HT-29 (cell line): ENCODE measurements at places on chromosomes 11 and 22. TPM values are rescaled to one million over a fixed set of nuclear protein-coding genes. Genes with fewer than 3 reads are reported as not detected.

- DNase-seq = no peak
These were observed 12.0 kb downstream of the FRMD8 start for GRCh38 chr11:65398362-65398910.

GRCh38 chr11:97751405-97751804 lies 1269.3 kb upstream of the CNTN5 start:
- DNase-seq = no peak

DNA sequence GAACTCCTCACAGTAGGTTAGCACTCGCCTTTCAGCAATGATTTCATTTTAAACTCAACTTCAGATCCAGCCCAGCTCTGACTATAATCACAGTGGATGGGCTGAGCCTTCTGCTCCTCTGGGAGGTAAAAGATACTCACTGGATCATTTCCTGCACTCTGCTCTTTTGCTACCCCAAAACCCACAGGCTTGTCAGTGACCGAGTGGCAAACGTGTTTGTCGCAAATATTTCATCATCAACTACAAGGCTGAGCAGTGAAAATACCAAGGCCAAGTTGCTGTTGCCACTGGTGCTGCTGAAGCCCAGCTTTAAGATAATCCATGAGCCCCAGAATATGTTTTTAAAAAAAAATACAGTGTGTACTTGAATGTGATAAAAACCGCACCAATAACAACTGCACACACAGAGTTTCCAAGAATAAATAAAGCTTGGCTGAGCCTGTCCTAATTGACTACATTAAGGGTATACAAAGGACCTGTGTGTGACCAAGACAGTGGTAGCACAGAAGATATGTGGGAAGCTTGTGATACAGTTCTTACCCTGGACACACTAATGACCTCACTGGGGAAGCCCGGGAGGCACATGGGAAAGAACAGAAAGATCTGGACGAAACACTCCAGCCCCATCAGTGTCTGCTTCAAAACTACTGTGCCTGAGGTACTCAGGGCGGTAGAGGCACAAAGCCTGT lies 41.3 kb downstream of the ABTB2 start:
- no peak for DNase-seq

Gene CACNA1I
- 0.03 TPM in 1 of 2 replicates, not detected in the other for total RNA-seq

DNA sequence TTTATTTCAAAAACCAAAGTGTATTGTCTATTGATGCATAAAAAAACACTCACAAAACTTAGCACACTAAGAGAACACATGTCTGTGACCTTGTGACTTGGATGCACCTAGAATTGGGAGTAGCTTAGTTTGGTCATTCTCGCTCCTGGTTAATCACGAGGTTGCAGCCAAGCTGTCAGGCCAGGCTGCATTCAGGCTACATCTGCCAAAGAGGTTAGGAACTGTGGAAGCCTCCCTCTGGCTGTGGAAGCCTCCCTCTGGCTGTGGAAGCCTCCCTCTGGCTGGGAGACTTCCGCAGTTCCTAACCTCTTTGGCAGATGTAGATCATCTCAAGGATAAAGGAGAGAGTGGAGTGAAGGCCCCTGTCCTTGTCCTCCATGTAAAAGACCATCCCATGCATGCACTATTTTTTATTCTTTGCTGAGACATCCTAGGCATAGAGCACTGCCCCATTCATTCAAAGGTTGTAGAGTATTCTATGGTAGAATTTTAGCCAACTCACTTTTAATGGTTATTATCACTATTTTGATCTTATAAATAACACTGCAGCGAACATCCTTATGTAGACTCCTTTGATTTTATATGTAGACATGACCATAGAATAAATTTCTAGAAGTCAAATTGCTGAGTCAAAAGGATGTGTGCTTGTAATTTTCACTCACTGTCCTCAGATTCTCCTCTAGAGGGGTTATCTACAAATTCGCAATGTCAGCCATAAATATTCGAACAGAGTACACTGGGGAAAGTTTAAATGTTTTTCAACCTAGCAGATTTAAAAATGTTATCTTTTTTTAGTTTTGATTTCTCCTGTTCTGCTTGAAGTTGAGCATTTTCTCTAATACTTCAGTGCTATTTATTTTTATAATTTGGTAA lies 63.0 kb upstream of the IGLL5 start:
- no peak for DNase-seq

DNA sequence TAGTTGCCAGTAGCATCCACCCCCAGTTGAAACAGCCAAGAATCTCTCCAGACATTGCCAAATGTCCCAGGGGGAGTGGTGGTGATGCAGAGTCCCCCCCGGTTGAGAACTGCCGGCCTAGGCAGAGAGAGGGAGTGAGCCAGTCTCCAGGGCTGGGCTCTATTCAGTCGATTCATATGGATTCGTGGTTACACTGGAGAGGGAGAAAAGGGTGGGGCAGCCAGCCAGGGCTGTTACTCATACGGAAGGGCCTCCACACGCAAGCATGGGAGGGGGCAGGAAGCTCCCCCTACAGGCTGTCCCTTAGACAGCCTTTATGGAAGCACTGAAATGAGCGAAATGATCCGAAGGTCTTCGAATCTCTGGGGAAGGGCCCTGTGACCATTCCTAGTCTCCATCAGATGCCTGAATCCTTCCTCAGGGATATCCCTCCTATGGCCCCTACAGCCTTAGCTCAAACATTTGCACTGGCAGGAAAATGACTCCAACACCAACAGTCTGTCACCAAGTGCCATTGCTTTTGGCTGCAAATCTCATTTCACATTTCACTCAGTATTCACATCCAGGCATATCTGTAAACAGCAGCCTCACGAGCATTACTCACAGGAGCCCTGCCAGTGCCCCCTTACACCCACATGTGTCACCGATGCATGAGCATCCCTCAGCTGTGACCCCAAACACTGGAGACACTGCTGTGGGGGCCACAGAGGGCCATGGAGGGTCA lies 18.4 kb upstream of the TLCD5 start:
- peak; percentile 77 for DNase-seq

Gene OR51B5
- not detected in 2 replicates for total RNA-seq

- DNase-seq = no peak
These were observed 16.2 kb downstream of the SLC37A2 start for GRCh38 chr11:125079151-125079877.

DNA sequence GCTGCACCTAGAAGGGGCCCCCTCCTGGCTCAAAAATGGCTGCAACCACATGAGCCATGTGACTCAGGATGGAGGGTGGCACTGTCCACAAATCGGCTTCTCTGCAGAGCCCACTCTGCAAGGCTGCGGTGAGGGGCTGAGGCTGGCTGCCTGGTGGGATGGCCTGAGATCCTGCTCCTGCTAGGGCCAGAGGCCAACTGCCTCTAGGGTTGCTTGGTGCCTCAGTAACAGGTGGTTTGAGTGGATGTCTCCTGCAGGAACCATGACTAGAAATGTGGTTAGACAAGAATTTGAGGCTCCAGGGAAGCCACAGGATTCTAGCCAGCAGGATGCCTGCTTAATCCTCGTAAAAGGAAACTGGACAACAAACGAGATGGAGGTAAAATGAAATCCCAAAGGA lies 17.1 kb downstream of the PATZ1 start:
- DNase-seq = no peak

- DNase-seq = no peak
These were observed 24.7 kb downstream of the PANX1 start for GRCh38 chr11:94153320-94153719.

DNA sequence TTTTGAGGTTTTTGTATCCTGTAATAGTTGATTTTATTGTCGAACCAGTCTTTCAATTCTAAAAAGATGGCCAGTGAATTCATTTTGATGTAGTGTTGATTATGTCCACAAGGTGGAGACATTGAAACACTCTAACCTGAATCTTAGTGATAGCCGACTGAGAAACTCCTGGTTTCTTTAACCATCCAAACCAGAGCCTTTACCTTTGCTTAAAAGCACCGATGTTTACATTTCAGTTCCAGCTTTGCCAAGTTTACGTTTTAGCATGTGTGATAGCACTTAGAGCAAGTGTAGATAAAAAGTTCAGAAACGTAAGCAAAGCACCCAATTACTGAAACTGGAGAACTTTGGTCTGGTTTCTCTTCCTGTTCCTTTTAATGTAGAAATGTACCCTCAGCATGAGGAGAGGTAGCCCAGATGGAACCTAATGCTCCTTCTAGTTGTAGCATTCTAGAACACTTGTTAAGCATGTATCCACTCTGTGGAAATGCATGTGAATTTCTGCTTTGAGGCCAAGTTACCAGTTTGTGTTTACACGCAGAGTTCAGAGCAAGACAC lies 208.6 kb downstream of the DBX1 start:
- DNase-seq = peak; percentile 87

DNA sequence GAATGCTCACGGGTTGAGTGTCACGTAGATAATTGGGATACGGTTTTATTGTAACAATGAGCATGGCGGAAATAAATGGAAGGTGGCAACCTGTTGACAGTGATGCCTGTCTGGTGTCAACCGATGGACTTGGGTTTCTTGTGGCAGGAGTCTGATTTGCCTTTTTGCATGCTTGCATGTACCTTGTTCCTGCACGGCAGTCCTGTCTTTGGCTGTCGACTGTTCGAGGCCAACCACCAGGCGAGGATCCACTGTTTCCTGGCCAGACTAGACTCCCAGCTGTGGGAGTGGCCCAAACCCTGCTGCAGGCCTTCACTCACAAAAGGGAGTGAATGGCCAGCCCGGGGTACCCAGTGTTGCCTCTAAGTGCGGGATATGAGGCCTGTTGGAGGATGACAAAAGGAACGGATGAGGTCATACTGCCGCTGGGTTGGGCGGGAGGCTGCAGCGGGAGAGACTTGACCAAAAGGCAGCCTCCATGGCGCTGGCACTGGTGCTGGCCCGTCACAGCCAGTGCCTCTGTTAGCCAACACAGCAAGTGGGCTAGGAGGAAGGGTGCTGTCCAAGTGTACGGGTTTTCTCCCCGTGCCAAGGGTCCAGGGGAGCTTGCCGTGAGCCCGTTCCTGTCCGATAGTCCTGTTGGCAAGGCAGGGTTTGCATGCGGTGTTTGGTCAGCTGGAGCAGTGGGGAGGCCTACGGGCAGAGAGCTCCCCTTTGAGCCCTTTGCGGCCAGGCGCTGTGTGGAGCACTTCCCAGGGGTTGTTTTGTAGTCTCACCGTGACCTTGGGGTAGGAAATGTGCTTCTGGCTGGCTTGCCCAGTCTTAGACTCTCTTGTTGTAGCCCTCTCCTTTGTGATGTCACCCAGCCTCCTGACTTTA lies 974 bp downstream of the DGCR8 start:
- peak; percentile 64 for DNase-seq

Gene SLC16A8
- not detected in 2 replicates for total RNA-seq

DNA sequence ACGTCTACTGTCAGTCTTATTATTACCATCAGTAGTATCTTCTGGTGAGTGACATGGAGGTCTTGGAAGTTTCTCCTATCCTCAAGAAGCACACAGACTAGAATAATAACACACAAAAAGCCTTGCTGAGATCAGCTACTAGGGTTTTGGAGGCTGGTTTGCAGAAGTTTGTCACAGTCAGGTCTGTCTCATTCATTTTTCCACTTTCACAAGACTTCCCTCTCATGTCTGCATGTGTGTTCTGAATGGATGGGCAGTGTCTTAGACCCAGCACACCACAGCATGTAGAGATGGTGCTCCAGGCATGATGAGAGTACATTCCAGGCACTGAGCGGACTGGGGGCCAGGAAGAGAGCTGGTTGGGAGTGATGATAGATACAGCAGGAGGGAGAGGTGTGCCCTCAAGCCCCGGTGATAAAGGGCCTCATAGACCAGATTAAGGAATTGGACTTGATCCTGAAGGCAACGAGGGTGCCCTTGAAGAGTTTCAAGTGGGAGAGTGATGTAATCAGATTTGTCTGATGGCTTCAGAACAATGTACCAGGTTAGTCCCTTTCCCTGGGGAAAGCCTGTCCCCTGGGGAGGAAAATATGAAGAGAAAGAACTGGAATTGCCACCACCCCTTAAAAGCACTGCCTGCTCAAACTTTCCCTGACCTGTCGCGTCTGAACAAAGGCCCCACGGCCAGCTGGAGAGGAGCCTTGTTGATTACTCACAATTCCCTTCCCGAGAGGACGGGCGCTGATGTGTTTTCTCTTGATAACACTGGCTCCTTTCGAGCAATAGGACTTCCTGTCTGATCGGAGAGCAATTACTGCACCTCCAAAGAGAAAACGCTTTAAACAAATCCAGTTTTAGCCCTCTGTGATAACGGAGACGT lies 45.1 kb upstream of the LMO2 start:
- no peak for DNase-seq

Gene OVCH2
- not detected in 2 replicates for total RNA-seq

Gene CD6
- total RNA-seq = 0.53 and 2.1 TPM in 2 replicates

DNA sequence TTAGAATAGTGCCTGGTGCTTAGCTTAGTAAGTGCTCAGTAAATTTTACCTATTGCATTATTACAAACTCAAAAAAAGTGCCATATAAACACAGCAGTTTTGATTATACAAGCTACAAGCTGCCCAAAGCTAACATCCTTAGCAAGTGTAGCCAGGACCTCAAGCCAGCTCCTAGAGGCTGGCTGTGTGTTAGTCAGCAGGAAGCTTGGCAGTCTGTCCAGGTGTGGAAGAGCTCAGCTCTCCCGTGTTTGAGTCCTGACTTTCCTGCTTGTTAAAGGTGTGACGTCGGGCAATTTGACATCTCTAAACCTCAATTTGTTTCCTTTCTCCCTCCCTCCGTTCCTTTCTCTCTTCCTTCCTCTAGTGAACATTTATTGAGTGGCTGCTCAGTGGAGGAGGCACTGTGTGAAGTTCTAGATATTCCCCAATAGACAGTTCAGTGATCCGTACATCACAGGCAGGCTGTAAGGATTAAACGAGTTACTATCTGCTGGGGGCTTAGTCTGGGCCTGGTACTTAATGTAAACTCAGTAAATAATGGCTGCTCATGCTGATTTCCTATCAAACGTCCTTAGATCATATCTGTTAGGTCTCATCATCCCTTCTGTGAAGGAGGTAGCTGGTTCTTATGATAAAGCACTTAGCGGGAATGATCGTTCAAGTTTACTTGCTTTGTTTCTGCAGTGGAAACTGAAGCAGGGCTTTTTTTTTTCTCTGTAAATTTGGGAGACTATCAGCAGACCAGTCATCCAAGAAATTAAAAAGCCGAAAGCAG lies 68.7 kb downstream of the PRR5L start:
- DNase-seq = peak; percentile 56

DNA sequence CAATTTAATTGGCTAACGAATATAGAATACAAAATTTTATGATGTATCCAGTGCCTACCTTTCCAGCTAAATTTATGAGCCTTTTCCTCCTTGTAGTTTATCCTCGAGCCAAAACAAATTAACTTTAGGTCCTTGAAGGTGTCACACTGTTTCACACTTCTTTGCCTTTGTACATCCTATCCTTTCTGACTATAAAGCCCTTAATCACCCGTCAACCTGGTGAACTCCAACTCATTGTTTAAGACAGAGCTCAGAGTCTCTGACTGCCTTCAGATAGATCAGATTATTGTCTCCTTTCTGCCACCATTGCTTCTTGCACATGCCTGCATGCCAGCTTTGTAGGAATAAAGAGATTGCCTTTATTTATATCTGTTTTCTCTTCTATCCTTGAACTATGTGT lies 58.8 kb downstream of the CNTN5 start:
- no peak for DNase-seq

GRCh38 chr11:450809-451451 lies 851 bp downstream of the PTDSS2 start:
- peak; percentile 89 for DNase-seq

Gene INS
- total RNA-seq = not detected in 2 replicates

GRCh38 chr11:78138291-78138690 lies 1.1 kb downstream of the ALG8 start:
- DNase-seq = no peak

Gene C11orf71
- 6.3 and 12.9 TPM in 2 replicates for total RNA-seq

- no peak for DNase-seq
These were observed 114.7 kb downstream of the RBFOX2 start for GRCh38 chr22:35913925-35914324.

Gene SCN4B
- not detected in 2 replicates for total RNA-seq

- peak; percentile 97 for DNase-seq
These were observed 39.7 kb upstream of the TH start for GRCh38 chr11:2211113-2211971.

- peak; percentile 38 for DNase-seq
These were observed 81.4 kb upstream of the CD82 start for GRCh38 chr11:44483919-44484610.
